Naive thymus-derived CD8-positive, alpha-beta T cell (primary cell): ENCODE measurements at places on chromosomes 3 and 15. TPM values are rescaled to one million over a fixed set of nuclear protein-coding genes. Genes with fewer than 3 reads are reported as not detected.

DNA sequence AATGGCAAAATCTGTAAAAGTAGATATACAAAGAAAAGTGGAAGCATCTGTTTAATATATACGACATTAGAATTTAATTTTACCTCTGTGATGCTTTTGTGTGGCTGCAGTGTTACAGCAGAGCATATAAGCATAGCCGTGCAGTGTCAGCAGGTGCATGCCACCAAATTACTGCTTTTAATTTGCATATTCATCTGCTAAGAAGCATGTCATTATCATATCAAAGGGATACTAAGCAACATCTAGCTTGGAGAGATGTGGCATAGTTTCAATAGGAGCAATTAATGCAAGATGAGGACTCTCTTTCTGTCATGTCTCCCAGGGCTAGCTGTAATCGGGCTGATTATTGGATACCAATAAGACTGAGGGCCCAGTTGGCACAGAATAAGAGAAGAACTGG is 214.4 kb upstream of the SOX2 start:
- DNase-seq: no peak

Gene MAP1A
- polyA plus RNA-seq: not detected

DNA sequence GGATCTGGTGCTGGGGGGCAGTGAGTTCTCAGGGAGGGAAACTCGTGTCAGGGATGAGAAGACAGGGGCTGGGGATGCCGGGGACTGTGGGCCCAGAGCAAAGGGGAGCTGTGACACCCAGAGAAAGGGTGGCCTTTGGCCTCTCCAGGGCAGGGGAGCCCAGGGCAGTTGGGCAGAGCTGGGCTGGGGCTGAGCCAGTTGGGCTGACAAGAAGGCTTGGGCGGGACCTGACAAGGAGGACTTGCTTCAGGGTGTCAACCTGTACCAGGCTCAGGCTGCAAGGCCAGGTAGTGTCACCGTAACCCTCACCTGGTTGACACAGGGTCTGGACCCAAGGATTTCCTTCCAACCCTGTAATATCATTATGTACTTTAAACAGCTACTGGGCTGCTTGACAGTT is 13.2 kb upstream of the ANPEP start:
- DNase-seq: no peak

- no peak for DNase-seq
These were observed 1271.3 kb downstream of the ROBO1 start for GRCh38 chr3:78496501-78496900.

DNA sequence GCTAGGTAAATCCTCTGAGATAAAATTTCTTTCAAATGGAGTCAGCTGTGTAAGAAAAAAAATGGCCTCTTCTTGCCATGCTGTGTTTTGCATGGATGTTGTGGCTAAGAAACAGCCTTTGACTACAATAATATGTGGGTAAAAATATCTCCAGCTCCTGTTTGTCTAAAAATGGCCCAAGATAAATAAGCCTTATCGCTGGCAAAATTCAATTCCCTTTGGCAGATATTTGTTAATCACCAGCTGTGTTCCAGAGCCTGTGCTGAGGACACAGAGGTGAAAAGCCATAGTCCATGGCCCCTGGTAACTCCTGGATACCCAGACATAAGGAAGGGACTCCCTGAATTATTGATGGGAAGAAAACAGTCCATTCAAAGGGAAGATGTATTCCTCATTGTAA is 15.3 kb upstream of the RAMAC start:
- no peak for DNase-seq

DNA sequence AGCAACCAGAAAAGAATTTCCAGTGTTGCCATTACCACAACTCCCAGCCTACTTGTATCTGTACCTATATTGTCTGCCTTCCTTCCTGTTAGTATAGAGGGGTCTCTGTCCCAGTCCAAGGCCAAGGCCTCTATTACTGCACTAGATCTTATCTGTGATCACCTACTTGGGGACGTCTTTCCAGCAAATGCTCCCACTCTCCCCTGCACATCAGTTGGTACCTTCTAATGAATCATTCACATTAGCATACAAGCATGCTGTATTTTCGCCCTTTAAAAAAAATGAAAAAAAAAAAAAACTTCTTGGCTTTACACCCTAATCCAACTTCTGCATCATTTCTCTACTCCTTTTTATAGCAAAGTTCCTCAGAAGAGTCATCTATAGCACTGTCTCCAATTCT is 4.8 kb upstream of the AVEN start:
- DNase-seq: no peak

Gene SLC49A4
- polyA plus RNA-seq: 2.5 TPM

Gene AMOTL2
- polyA plus RNA-seq: not detected

Gene KCNMB2
- not detected for polyA plus RNA-seq

- no peak for DNase-seq
These were observed 42.9 kb downstream of the RLBP1 start for GRCh38 chr15:89178307-89178977.

DNA sequence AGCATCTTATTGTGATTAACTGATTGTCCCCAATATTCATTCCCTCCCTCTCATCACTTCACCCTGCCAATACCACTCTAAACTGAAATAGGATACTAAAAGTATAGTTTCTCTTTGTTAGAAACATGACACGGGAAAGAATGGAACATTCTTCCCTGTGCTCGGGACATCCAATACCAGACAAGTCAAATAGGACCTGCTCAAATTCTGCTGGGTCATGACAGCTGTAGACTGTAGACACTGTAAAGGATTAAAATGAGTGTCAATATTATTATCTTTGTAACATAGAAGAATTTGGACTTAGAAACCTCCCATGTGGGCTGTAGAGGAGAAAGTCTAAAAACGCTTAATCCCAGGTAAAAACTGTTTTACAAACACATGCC is 315.0 kb upstream of the NR2E3 start:
- DNase-seq: no peak

Gene ATG7
- polyA plus RNA-seq: 15.3 TPM

DNA sequence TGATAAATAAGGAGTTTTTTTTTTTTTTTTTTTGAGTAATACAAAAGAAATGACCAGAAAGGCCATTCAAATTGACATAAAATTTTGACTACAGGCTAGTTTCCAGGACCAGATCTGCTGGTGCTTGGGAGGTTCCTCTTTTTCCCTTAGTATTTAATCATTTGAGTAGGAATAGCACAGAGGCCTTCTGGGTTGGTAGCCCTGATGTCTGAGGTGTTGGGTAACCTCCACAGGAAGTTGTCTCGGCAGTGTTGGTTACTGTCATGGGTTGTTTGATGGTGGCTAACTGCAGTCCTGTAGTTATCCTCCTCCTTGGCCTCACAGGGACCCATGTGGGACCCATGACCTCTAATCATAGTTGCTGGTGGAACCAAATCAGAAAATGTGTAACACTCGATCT is 91.1 kb downstream of the USP13 start:
- no peak for DNase-seq

- DNase-seq: no peak
These were observed 12.5 kb downstream of the COPG1 start for GRCh38 chr3:129261894-129262293.

DNA sequence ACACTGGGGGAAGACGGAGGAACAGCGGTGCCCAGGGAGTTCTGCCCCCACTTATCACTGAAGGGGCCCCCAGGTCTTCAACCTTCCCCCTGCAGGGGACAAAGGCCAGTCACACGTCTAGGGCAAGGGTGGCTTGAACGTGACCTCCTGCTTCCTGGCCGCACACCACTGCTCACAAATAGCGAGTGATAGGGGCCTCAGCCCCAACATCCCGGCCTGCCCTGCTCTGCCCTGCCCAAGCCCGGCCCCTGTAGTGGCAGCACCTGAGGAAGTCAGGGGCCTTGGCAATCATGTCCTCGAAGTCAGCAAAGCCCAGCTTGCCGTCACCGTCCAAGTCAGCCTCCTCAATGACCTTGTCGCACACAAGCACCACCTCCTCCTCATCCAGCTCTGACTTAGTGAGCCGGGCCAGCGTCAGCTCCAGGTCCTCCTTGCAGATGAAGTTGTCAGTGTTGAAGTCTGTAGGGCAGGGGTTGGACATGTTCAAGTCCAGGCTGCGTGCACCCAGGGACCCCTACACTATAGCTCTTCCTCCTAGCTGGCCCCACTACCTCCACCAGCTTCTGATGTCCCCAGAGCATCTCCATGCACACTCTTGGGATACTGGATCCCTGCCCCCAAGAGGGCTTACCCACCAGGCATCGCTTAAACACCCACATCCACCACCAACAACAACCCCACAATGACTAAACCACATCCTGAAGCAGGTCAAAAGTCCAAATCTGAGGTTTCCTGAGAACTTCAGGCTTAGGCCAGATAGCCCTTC is 13.3 kb downstream of the SH2D7 start:
- DNase-seq: no peak

- peak; percentile 72 for DNase-seq
These were observed 32.1 kb downstream of the PTH1R start for GRCh38 chr3:46909535-46910161.

Gene LMLN
- polyA plus RNA-seq: 3.9 TPM

GRCh38 chr3:194871864-194872668 is 186.4 kb downstream of the FAM43A start:
- DNase-seq: no peak

GRCh38 chr15:30044377-30044776 is 38.4 kb upstream of the GOLGA8J start:
- no peak for DNase-seq

Gene KCNH8
- not detected for polyA plus RNA-seq

- DNase-seq: no peak
These were observed 896.9 kb downstream of the IGSF11 start for GRCh38 chr3:118137778-118138177.

DNA sequence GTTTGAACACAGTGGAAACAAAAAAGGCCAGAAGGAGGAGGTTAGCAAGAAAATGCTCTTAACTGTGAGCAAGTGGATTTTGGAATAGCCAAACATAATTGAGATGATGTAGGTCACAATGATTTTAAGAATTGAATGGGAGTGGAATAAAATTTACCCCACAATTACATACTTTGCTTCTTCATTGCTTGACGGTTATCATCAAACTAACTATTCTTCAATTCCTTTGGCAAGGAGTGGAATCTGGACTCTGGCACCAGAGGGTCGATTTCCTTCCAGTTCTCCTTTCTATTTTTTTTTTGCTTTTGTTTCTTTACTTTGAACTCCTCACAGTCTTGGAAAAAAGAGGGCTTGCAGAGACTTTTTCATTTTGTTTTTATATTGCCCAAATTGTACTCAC is 634.5 kb upstream of the TGFBR2 start:
- no peak for DNase-seq

Gene WDR93
- 0.33 TPM for polyA plus RNA-seq

- DNase-seq: no peak
These were observed 17.5 kb downstream of the GASK1A start for GRCh38 chr3:42996633-42997075.

GRCh38 chr3:189947948-189948723 is 172.6 kb downstream of the P3H2 start:
- DNase-seq: peak; percentile 8

GRCh38 chr3:74357881-74358280 is 256.6 kb downstream of the CNTN3 start:
- no peak for DNase-seq

GRCh38 chr15:91965501-91966193 is 112.1 kb downstream of the SLCO3A1 start:
- no peak for DNase-seq

GRCh38 chr3:133282236-133282635 is 117.6 kb upstream of the BFSP2 start:
- DNase-seq: no peak

Gene C3orf70
- polyA plus RNA-seq: not detected

- no peak for DNase-seq
These were observed 245.4 kb downstream of the ULK4 start for GRCh38 chr3:41716471-41716870.

Gene HEMK1
- 43.1 TPM for polyA plus RNA-seq

DNA sequence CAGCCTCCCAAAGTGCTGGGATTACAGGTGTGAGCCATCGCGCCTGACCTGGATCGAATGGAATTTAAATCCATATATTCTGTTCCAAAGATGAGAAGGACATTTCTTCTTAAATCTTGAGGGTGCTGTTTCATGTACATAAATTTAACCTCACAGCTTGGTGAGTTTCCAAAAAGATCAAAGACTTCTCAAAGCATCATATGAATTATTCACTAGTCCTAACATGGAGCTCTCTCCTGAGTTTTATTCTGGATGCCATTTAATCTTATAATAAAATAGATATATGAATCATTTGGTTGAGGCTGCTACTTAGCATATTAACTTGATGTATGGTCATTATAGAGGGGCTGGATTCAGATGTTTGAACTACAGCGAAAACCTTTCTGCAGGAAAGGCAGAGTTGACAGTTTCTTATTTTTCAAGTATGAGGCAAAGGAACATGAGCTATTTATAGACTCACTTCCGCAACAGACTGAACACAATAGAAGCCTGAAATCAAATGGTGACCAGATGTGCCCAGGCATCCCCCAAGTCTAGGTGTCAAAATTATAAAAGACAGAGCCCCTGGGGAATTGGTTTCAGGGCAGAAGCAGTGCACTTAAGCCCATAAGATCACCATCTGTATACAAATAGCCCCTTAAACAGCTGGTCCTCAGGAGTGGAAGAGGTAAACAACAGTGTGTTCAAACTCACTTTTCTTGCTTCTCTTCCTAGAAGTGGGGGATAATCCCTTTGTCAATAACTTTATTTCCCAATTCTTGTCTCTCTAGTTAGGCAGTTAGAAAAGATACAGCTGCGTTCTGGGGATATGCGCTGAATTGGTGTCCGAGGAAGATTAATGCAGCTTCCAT is 29.7 kb downstream of the STARD9 start:
- no peak for DNase-seq

- DNase-seq: no peak
These were observed 171.7 kb downstream of the C3orf38 start for GRCh38 chr3:88321363-88322050.

DNA sequence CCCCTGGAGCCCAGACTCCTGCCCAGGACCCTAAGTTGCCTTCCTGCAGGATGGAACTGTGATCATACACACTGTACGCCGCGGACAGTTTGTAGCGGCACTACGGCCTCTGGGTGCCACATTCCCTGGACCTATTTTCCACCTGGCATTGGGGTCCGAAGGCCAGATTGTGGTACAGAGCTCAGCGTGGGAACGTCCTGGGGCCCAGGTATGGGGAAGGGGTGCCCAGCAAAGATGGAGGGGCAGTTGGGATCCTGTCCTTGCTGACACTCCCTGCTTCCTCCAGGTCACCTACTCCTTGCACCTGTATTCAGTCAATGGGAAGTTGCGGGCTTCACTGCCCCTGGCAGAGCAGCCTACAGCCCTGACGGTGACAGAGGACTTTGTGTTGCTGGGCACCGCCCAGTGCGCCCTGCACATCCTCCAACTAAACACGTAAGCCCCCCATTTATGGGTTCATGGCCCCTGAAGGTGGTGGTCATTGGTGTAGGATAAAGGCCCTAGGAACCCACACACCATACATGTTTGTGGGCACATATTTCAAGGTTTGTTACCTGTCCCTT is 28.8 kb downstream of the NBEAL2 start:
- DNase-seq: no peak
